NCI-H226 (cell line): ENCODE measurements at places on chromosomes 4 and X.

- peak; percentile 11 for DNase-seq
These were observed 78.6 kb upstream of the FAM9A start for GRCh38 chrX:8879750-8880149.

- DNase-seq = no peak
These were observed 225.2 kb upstream of the PGRMC2 start for GRCh38 chr4:128512767-128513322.

DNA sequence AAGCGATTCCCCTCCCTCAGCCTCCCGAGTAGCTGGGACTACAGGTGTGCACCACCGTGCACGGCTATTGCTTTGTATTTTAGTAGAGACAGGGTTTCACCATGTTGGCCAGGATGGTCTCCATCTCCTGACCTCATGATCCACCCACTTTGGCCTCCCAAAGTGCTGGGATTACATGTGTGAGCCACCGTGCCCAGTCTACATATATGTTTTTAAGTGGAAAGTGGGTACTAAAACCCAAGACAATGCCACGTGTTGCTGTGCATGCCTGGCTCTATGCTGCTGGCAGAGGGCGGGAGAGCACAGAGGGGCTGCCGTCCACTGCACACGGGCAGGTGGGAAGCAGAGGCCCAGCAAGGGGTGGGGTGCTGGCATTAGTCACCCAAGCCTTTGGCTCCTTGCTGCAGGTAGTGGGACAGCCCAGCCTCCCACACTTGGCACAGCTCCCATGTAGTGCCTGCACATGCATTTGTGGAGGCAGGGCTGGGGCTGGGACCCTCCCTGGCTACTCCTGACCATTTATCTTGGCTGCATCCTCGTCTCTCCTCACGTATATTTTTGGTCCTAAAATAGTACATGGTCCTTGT is 3.5 kb downstream of the EMD start:
- no peak for DNase-seq

DNA sequence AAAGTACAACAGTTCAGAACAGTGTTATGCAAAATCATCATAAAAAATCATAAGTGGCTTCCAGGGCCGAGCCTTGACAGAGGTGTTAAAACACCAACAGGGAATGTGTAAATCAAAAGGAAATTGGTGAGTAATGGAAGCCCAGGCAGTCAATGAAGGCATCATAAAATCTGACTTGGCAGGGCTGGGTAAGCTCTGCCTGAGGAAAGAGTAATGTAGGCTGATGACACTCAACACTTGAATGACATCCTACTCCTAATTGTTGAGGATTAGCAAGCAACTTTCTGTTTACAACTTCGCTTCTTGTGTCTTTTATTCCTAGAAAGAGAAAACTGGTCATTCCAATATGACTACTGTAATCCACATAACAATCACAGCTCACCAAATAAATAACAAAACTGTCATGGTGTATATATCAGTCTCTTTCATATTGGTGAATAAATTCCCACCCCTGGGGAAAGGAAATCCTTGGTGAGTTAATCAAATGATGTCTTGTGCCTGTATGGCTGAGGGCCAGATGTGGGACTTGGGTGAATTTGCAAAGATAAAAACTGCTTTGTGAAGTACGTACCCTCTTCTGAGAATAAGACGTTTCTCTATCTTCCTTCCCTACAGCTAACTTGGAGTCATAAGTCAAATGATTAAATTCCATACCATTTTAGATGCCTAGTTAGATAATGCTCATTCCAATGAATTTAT is 196.8 kb downstream of the DCHS2 start:
- peak; percentile 17 for DNase-seq

GRCh38 chrX:100674705-100675104 is 30.7 kb downstream of the SRPX2 start:
- no peak for DNase-seq

GRCh38 chrX:41468647-41469323 is 21.6 kb downstream of the NYX start:
- DNase-seq = no peak

DNA sequence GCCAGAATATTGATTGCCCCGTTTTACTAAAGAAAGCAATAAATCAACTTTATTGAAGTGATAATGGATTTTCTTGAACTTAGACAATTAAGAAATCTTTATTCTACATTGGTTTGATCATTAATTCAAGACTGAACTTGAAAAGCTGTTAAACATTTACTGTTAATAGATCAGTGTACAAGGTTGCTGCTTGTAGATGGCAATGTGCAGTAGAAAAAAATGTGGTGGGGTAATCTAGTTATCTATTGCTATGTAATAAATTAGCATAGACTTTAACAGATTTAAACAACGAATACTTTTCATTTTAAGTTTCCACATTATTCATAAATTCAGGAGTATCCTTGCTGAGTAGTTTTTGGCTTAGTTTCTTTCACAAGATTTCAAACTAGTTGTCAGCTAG is 612.5 kb downstream of the ACTRT1 start:
- no peak for DNase-seq

- DNase-seq = no peak
These were observed 99.8 kb downstream of the TRAPPC11 start for GRCh38 chr4:183758758-183759447.

- no peak for DNase-seq
These were observed 36.8 kb downstream of the ACSL4 start for GRCh38 chrX:109696146-109696740.

- DNase-seq = no peak
These were observed 3.3 kb downstream of the NKX6-1 start for GRCh38 chr4:84495794-84496261.

DNA sequence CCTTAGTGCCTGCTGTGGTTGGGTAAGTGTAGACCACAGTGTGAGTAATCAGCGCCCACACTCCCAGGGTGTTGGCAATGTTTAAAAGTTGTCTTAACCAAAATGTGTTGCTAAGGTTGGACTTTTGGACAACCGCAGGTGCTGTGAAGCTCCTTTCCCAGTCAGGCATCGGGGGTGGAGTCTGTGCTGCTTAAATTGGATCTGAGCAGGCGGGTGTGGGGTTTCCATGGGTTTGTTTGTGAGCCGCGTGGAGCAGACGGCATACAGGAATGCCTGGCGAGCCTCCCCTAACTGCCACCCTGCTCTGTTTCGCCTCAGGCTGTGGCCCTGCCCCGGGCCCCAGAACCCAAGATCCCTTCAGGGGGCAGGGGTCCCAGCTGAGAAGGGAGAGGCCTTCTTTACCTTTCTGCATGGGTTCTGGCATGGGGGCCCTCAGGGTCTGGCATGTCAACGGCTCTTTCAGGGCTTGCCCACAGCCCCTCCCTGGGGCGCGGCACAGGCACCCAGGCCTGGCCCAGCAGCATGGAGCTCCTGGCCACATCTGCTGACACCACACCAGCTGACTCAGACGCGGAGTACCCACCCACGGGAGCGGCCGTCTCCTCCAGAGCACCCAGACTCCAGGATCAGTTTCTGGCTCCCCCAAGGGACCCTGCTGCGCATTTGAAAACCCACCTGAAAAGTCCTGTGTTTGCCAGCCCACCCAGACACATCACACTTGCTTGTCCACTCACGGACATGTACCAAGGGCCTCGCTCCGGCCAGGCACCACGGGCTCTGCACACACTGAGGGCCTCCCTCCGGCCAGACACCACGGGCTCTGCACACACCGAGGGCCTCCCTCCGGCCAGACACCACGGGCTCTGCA is 5.1 kb upstream of the SPON2 start:
- no peak for DNase-seq

DNA sequence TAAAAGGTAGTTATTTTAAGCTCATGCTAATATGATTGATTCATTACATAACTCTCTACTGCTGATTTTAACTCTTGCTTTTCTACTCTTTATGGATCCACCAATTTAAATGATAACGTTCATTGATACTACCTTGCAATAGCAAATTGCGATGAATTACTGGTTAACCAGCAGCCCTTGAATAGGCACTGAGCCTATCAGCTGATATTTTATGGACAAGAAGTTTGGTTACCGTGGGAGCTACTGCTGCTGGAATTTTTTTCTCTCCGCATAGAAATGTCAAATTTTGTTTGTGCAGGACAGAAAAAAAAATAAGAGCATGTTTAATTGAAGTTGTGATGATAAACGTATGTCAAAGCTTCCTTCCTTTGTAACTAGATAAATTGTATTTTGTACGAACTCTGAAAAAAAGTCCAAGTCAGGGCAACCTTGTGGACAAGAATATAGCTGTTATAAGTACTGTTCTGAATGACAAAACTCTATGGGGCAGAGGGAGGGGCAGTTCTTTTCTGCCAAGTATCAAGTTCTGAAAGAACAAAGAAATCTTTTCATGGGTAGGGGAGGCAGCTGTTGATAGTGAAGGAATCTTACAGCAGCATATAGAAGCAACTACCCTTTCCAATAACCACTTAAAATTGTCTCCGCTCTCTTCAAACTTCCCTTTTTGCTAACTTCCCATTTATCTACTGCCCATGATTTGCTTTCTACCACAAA is 434.9 kb upstream of the PABPC4L start:
- DNase-seq = no peak

DNA sequence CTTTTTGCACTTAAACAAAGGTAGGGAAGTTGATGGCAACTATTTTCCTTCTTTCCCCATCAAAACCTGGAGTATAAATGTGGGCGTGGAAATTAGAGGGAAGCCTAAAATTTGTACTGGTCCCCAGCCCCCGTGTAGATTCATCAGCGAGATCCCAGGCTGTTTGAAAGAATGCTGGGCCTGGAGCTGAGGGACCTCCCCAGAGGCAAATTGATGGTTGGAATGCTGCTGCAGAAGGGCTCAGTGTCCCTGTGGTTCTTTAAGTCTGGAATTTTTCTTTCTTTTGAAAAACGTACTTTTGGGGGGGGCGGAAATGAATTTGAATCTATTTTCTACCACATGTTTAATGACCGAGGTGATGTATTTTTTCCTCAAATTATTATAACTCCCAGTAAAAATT is 197.2 kb downstream of the CBR4 start:
- DNase-seq = no peak

- no peak for DNase-seq
These were observed 38.2 kb upstream of the ADAM29 start for GRCh38 chr4:174880001-174880400.

DNA sequence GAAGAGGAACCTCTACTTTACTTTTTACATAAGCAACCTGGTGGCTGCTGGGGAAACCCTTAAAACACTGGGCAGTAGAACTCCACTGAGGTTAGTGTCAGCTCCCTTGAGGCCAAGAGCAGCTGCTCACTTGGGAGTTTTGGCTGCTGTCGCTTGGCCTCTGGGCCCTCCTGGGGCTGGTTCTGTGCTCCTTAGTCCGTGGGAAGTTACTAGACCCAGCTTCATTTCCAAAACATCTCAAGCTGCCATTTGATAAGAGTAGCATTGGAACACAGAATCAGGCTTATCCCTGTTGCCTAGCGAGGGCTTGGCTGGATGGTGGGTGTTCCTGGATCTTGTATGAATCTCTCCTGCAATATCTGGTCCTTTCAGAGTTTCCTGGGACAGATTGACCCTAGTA is 26.1 kb downstream of the RNF4 start:
- no peak for DNase-seq

GRCh38 chrX:13759152-13759718 is 24.7 kb downstream of the OFD1 start:
- DNase-seq = no peak

GRCh38 chrX:20620306-20620705 is 353.6 kb upstream of the RPS6KA3 start:
- no peak for DNase-seq
